ENCODE measurements at places on chromosomes 1 and 21. TPM values are rescaled to one million over a fixed set of nuclear protein-coding genes. Genes with fewer than 3 reads are reported as not detected.

Gene RIIAD1
- total RNA-seq: 0.59 TPM

GRCh38 chr1:236848274-236848923 is 53.3 kb downstream of the MTR start:
- H3K4me1 ChIP-seq: peaks cover 19% of the 10 kb centered on the region
- H3K36me3 ChIP-seq: no peaks in the 10 kb centered on the region
- H3K4me3 ChIP-seq: no peak overlapping the region
- no peak overlapping the region for H3K27ac ChIP-seq

GRCh38 chr1:38785285-38786039 is 74.1 kb downstream of the RRAGC start:
- H3K27ac ChIP-seq: no peak overlapping the region
- DNase-seq: no peak
- H3K4me1 ChIP-seq: no peaks in the 10 kb centered on the region
- no peaks in the 10 kb centered on the region for H3K27me3 ChIP-seq

DNA sequence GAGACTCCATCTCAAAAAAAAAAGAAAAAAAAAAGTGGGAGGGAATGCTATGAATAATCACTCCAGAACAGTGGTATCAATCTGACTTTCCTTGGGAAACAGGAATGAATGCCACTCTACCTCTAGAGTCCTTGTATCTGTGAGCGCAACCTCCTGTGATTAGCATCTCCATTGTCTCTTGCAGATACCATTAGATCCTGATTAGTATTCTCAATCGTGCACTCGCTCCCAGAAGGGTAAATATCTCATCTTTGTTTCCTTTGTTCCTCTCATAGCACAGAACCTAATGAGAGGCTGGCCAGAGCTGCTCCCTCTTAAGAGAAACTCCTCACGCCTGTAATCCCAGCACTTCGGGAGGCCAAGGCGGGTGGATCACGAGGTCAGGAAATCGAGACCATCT is 184.4 kb upstream of the KCNK2 start:
- H3K4me1 ChIP-seq: no peaks in the 10 kb centered on the region
- H3K27ac ChIP-seq: no peak overlapping the region
- no peaks in the 10 kb centered on the region for H3K27me3 ChIP-seq
- H3K36me3 ChIP-seq: no peaks in the 10 kb centered on the region
- no peak overlapping the region for H3K4me3 ChIP-seq

Gene HSD11B1
- total RNA-seq: 5.6 TPM

DNA sequence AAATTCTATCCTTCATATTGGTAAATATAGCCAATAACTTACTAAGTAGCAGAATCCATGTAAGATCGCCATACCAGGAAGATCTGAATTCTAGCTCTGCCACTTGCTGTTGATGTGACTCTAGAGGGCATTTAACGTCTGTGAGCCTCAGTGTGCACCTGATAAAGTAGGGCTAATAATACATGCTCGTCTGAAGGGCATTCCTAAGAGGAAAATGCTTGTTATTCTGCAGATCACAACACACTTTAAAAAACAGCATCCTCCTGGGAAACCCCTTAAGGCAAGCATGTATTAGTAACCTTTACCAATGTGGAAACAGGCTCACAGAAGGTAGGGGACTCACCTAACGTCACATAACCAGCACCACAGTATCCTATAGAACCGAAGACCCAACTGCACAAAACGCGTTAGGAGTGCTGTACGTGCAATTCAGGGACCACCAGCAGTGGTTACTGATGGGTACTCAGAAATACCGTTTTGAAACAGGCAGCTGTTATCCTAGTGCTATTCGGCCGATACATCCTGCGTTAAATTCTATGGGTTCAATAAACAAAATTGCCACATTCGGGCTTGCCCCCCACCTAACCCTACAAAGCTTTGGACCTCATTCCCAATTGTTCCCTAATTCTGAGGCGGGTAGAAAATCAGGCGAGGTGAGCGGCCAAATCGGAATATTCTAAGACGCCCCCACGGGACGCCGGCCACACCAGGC is 758 bp downstream of the DEPDC1 start:
- no peaks in the 10 kb centered on the region for H3K36me3 ChIP-seq
- no peak overlapping the region for H3K27ac ChIP-seq
- no peaks in the 10 kb centered on the region for H3K27me3 ChIP-seq
- DNase-seq: no peak

GRCh38 chr1:48228156-48228555 is 5.6 kb downstream of the SLC5A9 start:
- H3K36me3 ChIP-seq: no peaks in the 10 kb centered on the region
- H3K27ac ChIP-seq: no peak overlapping the region
- H3K4me3 ChIP-seq: no peak overlapping the region
- DNase-seq: no peak

Gene IRF6
- 23.9 TPM for total RNA-seq

DNA sequence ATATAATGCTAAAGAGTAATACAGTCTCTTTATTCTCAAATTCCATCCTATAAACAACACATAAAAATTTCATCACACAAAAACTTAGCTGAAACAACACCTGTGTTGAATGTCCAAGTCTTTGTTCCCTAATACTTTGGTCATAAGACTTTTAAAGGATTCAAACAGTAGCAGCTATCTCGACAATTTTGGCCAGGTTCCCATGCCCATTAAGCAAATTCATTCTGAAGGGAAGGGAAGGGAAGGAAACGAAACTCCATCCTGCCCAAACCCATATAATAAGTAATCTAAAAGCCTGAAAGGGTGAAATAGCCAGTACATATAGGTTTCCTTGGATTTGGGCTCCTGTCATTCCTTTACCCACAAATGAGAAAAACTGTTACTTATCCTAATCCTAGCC is 7.5 kb downstream of the IVNS1ABP start:
- DNase-seq: no peak
- no peak overlapping the region for H3K27ac ChIP-seq
- peaks cover 40% of the 10 kb centered on the region for H3K4me1 ChIP-seq
- H3K27me3 ChIP-seq: no peaks in the 10 kb centered on the region
- peaks cover 27% of the 10 kb centered on the region for H3K36me3 ChIP-seq
- no peak overlapping the region for H3K4me3 ChIP-seq

Gene TGFBR3
- 25.5 TPM for total RNA-seq

- H3K27me3 ChIP-seq: no peaks in the 10 kb centered on the region
- no peak overlapping the region for H3K27ac ChIP-seq
- no peaks in the 10 kb centered on the region for H3K36me3 ChIP-seq
- no peak overlapping the region for H3K4me3 ChIP-seq
These were observed 27.0 kb downstream of the TGFB2 start for GRCh38 chr1:218371927-218372672.

Gene CLDN17
- total RNA-seq: not detected

- no peak overlapping the region for H3K4me3 ChIP-seq
- H3K27me3 ChIP-seq: no peaks in the 10 kb centered on the region
- H3K36me3 ChIP-seq: no peaks in the 10 kb centered on the region
- DNase-seq: no peak
These were observed 53.4 kb downstream of the MPZL1 start for GRCh38 chr1:167775178-167775577.

Gene KRTAP19-3
- not detected for total RNA-seq

Gene HSD3B1
- not detected for total RNA-seq

GRCh38 chr1:181383695-181384094 is 99.6 kb upstream of the CACNA1E start:
- no peaks in the 10 kb centered on the region for H3K4me1 ChIP-seq
- no peaks in the 10 kb centered on the region for H3K27me3 ChIP-seq
- no peak overlapping the region for H3K27ac ChIP-seq
- no peaks in the 10 kb centered on the region for H3K36me3 ChIP-seq

Gene KIF26B
- total RNA-seq: 0.56 TPM

Gene UBL4B
- not detected for total RNA-seq

- peaks cover 2% of the 10 kb centered on the region for H3K36me3 ChIP-seq
- no peak overlapping the region for H3K27ac ChIP-seq
- no peak overlapping the region for H3K4me3 ChIP-seq
- no peaks in the 10 kb centered on the region for H3K27me3 ChIP-seq
These were observed 25.2 kb downstream of the CHD1L start for GRCh38 chr1:147267711-147268110.

Gene GBP7
- 0.09 TPM for total RNA-seq

Gene HMCN1
- total RNA-seq: 1.1 TPM

DNA sequence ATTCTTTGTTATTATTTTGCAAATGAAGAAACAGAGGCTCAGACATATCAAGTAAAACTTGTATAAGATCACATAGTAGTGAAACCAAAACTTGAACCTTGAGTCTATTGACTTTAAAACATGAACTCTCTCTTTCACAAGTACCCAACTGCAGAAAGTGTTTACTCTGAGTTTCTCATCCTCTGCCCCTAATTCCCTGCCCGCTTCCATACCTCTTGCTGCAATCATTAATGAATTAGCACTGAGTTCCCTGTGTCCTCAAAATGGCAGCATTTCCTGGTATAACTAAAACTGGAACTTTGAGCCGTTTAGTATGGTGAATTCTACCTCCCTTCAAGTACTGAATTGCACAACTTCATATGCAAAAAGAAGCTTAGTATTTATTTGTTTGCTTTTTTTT is 147.7 kb upstream of the DNAH14 start:
- H3K36me3 ChIP-seq: no peaks in the 10 kb centered on the region
- no peak for DNase-seq
- H3K27ac ChIP-seq: no peak overlapping the region
- no peak overlapping the region for H3K4me3 ChIP-seq

Gene AUNIP
- total RNA-seq: not detected

Data from pancreas (tissue), 10 donors.